ENCODE measurements at places on chromosomes 1 and 21.

GRCh38 chr1:44310006-44310405 lies 45.1 kb downstream of the ERI3 start:
- no peak for DNase-seq

GRCh38 chr1:177356674-177357435 lies 186.1 kb downstream of the BRINP2 start:
- DNase-seq = no peak

DNA sequence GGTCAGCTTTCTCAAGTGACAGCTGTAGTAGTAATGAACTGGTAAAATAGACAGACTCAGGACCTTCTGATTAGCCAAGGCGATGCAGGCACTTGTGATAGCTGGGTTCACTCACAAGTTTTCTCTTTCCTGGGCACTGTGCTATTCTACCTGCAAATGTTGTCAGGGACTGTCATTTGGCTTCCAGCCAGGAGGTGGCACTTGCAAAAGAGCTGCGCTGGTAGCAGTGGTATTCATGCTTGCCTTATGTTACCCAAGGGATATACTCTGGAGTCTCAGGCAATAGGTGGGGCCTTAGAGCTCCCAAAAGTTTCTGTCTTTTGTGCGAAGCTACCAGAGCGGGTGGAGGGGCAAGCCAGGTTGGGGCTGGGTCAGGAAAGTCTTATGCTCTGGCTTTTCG lies 23.5 kb downstream of the IFI44 start:
- no peak for DNase-seq

DNA sequence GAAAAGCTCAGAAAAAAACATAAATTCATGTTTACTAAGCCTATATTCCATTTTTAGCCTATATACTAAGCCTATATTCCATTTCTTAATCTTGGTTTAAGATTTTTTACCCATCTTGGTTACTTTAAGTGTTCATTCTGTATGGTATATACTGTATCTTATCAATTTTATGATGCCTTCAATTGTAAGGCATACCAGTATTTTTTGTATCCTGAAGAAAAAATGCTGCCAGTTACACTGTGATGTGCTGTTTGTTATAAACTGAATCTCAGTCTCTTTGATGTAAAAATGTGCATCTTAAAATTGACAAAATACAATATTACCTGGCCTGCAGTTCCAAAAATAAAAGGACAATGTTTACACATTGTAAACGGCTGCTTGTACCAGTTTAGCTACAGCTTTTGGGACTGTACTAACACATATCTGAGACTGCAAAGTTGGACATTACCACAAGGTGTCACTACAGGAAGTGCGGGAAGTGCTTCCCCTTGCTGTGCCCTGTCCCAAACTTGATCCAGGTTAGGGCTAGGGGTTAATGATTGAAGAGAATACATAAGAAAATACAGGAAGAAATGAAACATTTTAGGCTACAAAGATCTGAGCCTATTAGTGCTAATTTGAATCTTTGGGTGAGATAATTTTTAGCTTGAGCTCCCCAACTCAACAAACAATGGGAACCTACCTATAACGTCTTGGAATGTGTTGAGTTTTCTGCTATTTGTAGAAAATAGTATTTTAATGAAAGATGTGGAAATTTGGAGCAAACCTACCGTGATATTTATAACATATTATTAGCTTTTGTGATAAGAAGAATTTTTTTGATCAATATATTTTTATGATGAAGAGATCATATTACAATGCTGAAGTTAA lies 108.9 kb downstream of the LBR start:
- no peak for DNase-seq

- no peak for DNase-seq
Measured at GRCh38 chr21:30126576-30126975, 40.0 kb downstream of the CLDN17 start.

DNA sequence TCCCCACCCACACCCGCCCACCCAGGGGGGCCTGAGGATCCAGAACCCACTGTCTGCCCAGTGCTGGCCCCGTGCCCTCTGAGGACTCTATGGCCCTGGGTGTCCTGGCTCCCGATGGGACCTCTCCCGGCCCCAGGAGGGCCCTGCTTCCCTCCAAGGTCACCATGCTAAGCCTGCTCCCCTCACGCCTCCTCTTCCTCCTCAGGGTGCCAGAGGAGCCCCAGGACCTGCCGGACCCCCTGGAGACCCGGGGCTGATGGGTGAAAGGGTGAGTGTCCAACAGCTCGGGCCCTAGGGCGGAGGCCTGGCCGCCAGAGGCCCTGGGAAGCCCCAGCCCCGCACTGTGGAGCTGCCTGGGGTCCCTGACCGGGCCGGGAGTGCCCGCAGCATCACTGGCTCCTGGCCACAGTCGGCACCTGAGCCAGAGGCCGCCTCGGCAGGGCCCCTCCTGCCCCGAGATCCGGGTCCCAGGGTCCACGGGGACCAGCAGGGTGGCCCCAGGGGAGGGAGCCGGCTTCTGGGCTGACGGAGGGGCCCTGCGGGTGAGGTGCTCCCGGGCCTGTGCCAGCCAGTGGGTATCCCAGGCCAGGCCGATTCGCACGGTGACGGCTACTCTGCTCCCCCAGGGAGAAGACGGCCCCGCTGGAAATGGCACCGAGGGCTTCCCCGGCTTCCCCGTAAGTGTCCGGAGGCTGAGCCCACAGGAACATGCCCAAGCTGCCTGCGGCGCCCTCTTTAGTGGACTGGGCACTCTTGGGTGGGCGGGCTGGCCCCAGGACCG lies 16.1 kb downstream of the COL6A1 start:
- DNase-seq = no peak

Measured in BJ (cell line).